ENCODE measurements at places on chromosomes 16 and 17. TPM values are rescaled to one million over a fixed set of nuclear protein-coding genes. Genes with fewer than 3 reads are reported as not detected.

DNA sequence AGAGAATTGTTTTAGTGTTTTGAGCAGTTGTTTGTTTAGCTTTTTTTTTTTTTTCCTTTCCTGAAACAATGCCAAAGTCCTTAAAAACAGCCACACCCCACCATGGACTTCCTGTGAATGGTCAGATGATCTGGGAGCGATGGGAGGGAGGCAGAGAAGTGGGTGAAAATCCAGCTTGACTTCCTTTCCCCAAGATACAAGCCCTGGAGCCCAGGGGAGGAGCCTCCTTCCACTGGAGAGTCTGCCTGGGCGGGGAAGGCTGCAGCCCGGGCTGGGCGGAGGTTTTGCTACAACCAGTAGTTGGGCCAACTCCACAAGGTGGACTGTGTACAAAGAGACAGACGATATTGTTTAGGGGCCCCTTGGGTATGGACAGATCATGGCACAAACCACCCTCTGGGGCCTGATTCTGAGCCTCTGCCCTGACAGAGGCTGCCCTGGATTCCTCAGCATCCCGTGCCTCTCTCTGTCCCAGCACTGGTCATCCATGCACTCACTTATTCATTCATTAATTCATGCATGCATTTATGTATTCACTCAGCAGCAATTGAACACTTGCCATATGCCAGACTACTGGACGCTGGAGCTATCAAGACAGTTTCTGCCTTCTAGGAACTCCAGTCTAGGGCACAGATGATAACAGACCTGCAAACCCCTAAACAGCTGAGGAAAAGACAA, 29.8 kb downstream of the WSB1 start:
- peaks cover 49% of the 10 kb centered on the region for H3K4me1 ChIP-seq
- peak; percentile 86 for DNase-seq
- H3K27me3 ChIP-seq, result no peaks in the 10 kb centered on the region
- H3K36me3 ChIP-seq, result no peaks in the 10 kb centered on the region
- peak overlapping the region; percentile 25 for H3K27ac ChIP-seq
- H3K4me3 ChIP-seq, result no peak overlapping the region

DNA sequence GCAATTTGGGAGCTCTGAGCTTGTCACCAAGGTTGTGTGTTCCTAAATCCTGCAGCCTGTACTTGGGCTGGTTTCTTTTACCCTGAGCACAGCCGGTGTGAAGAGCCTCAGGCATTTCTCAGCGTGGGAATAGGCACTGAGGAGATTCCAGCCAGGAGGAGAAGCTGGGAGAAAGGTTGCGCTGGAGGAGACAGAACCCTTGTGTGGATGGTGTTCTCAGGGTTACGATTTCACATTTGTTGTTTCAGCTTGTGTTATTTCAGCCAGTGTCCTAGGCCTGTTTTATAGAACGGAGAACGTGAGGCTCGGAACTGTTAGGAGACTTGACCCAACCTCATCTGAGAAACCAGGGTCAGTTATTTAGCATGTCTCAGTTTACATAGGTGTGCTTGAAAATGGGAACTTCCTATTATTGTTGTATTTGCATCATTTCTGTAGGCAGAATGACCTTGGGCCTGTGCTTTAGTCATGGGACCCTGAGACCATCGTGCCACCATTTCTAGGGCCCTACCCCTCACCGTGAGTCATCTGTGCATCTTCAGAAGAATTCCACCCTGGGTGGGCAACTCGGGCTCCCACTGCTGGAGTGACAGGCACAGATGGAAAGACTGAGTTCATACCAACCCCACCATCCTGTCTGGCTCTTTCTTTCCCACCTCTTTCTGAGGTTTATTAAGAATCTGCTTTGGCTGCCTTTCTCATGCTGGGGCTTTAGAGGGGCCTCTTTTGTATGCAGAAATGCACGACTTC, 134.9 kb downstream of the MSI2 start:
- H3K27me3 ChIP-seq, result no peaks in the 10 kb centered on the region
- peaks cover 6% of the 10 kb centered on the region for H3K4me1 ChIP-seq
- no peak for DNase-seq

- no peaks in the 10 kb centered on the region for H3K36me3 ChIP-seq
- H3K27ac ChIP-seq, result no peak overlapping the region
- no peaks in the 10 kb centered on the region for H3K4me1 ChIP-seq
- no peak overlapping the region for H3K4me3 ChIP-seq
These were observed 20.6 kb downstream of the TPPP3 start for GRCh38 chr16:67372664-67373063.

DNA sequence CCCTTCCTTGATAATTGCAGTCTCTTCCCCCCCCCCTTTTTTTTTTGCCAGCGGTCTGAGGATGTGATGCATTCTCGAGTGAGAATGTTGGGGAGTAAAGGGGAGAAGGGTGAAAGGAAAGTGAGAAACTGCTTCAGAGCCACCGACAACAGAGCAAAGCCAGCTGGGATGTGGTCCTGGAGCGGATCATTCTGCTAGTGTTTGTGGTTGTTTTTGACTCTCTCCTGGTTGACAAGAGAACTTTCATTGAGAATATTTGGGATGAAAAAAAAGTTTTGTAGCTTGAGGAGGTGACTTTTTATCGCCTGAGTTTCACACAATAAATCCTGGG, 1.3 kb downstream of the NF1 start:
- H3K4me3 ChIP-seq, result peak overlapping the region; percentile 100
- H3K36me3 ChIP-seq, result no peaks in the 10 kb centered on the region
- no peaks in the 10 kb centered on the region for H3K27me3 ChIP-seq
- no peak for DNase-seq
- peak overlapping the region; percentile 89 for H3K27ac ChIP-seq

DNA sequence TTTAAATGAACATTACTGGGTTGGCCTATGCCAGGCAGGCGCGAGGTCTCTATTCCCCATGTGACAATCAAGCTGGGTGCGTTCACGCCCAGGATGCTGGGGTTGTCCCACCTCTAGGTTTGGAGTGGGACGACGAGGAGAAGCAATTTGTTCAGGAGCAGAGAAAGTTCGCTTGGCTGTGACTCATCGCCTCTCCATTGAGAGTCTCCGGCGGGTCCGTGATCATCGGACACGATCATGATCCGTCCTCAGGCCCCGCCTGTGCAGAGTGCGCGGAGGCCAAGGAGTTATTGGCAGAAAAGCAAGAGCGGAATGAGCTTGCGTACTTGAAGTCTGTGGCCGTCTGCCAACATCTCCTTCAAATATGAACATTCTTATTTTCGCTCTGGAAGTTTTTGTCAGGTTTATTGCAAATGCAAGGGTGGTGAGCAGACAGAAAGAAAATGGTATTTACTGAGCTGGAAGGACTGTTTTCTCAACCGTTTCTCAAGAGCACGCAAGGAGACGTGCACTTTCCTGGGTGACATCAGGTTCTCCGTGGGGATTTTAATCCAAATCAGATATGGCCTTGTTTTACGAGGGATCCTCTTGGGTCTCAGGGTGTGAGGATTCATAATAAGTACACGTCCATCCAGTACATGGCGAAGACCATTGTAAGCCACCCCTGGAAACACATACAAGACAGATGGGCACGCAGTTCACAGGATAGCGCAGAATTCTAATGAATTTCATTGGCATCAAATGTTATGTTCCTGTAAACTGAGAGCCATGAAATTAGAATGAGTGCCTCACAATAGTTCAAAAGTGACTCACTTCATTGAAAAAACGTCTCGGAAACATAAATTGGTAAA, 70.1 kb upstream of the CREBBP start:
- H3K27ac ChIP-seq, result peak overlapping the region; percentile 78
- H3K27me3 ChIP-seq, result no peaks in the 10 kb centered on the region
- H3K4me1 ChIP-seq, result peaks cover 30% of the 10 kb centered on the region
- DNase-seq, result peak; percentile 95

DNA sequence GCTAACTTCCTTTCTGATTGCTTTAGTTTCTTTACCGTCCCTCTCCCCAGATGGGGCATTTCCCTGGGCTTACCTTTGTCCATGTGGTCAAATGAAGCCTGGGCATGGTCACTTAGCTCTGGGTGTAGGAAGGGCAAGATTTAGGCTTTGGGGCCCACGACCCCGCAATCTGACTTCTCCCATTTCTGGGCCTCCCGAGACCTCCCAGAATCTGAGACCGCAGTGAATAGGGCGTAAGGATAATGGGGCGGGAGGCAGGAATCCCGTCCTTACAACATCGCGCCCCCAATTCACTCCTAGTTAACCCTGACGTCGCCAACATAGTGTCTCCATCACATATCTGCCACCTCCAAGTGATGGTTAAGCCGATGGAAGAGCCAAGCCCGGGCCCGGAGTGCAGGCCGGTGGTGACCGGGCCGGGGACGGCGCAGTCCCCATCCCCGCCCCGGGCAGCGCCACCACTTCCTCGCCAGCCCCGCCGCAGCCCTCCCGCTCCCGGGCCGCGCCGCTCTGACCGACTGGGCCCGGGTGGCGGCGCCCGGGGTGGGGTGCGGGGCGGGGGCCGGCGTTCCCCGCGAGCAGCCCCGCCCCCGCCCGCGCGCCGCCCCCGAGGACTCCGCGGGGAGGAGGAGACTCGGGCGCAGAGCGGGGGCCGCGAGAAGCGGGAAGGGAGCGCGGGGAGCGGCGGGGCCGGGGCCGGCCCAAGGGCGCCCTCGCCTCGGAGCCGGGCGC, at the start of gene RHBDL3:
Gene RHBDL3 (plus strand): TSS at position 641 of the 732 bp plus-strand sequence. CDS start 358 bp downstream, outside the sequence.
- DNase-seq, result no peak
- peak within 1 kb of the TSS; percentile 64 for H3K4me3 ChIP-seq
- peaks cover 3% of the 10 kb centered on the region for H3K27me3 ChIP-seq
- H3K36me3 ChIP-seq, result no peaks in the 10 kb centered on the region
- peaks cover 23% of the 10 kb centered on the region for H3K4me1 ChIP-seq

DNA sequence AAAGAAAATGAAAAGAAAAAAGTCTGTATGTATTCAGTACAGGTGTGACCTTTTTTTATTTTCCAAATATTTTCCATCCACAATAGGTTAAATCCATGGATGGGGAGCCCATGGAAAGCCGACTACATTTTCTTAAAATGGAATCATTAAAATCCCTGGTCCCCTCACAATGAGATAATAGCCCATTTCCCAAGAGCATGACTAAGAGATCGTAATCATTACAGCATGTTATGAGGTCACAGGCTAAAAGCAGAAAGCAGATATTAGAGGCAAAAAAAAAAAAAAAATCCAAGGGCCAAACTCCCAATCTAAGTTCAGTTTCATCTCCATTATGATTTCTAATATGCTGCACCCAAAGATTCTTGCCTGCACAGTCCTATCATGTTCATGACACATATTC, 44.7 kb downstream of the CYTH1 start:
- peak overlapping the region; percentile 65 for H3K27ac ChIP-seq
- H3K4me1 ChIP-seq, result no peaks in the 10 kb centered on the region

DNA sequence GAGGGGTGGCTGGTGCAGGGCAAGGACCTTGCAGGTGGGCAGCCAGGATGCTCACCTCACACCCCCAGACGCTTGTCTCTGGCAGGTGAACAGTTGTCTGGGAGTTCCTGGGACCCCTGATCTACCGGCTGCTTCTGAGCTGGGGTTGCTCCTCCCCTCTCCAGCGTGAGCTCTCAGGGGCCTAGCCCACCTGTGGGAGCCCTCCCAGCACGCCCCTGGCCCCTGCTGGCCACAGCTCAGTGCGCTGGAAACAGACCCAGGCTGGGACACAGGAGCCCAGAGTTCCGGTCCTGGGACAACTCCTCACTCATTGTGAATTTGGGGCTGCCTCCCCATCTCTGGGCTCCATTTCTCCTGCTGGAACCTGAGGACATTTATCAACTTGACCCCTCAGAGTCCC, 30.3 kb downstream of the ARHGAP23 start:
- H3K27ac ChIP-seq, result no peak overlapping the region
- no peak for DNase-seq
- H3K36me3 ChIP-seq, result peaks cover 22% of the 10 kb centered on the region
- no peaks in the 10 kb centered on the region for H3K27me3 ChIP-seq
- no peak overlapping the region for H3K4me3 ChIP-seq

DNA sequence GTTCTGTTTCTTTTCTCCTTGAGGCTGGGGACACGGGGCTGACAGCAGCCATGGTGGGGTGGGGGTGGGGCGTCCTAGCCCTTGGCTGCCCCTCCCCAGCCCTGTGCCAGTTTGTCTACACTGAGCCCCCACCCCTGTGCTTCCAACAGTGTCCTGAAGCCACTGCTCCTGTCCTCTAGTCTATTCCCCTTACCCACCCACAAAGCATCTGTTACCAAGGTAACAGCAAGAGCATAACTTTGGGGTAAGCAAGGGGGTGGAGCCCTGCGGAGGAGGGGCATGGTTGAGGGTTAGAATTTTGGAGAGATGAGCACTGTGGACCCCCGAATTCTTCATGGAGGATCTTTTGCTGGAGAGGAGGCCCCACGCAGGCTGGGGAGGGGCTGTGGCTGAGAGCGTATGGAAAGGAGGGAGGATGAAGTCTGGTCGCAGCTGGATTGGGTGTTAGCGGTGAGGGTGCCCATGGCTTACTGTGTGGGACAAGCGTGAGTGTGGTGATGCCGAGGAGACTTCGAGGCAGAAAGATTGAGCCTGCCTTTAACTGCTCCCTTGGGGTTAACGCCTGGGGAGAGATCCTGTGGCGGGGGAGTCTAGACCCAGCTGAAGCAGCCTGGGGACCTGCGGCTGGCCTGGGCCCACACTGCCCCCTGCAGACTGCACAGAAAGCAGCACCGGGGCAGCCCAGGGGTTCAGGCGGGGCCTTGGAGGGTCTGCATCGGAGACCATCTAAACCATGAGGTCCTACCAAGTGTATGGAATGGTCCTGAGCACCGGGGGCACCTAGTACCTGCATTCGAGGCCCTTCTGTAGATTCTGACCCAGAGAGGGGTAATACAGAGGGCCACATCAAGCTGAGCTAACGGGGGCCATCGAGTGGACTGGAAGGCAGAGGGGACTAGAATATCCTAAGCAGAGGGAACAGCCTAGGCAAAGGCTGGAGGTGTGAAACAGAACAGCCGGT, 6.1 kb upstream of the STAC2 start:
- no peak overlapping the region for H3K4me3 ChIP-seq
- no peak overlapping the region for H3K27ac ChIP-seq
- H3K36me3 ChIP-seq, result no peaks in the 10 kb centered on the region
- peak; percentile 74 for DNase-seq
- peaks cover 9% of the 10 kb centered on the region for H3K27me3 ChIP-seq

The ZPBP2 gene
- total RNA-seq, result not detected

Measured in sigmoid colon (tissue), 7 donors.